ENCODE measurements at places on chromosomes 6 and 20. TPM values are rescaled to one million over a fixed set of nuclear protein-coding genes. Genes with fewer than 3 reads are reported as not detected.

LBP gene
- not detected for total RNA-seq

GRCh38 chr6:83770910-83771309 is 62.0 kb upstream of the SNAP91 start:
- ATAC-seq = no peak

SYCP2 gene
- 1.7 TPM for total RNA-seq

DNA sequence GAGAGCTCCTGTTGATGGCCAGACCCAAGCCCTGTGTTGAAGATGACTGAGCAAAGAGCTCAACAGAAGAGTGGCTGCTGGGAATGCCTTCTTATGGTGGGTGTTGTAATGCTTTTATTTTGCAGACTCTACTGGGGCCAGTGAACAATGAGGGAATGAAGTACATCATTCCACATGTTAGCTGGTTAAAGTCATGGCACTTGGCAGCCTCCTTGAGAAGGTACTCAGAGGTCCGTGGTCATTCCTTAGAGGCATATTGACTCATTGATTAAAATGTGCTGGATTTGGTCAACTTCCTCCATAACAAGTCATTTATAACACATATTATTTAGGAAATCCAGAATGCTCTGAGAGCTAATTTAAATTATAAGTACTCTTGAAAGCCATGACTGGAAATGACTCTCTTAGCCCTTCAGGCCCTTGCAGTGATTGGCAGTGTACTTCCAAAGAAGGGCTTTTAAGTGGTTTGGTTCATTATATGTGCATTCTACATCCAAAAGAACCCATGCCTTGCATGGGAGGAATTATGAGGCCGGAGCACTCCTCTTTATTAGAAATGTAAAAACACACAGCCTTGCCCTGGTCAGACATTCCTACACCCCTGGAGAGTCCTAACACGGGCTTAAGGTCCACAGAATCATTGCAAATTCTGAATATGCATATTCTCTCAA is 976.9 kb downstream of the KIF16B start:
- peak; percentile 96 for ATAC-seq

DNA sequence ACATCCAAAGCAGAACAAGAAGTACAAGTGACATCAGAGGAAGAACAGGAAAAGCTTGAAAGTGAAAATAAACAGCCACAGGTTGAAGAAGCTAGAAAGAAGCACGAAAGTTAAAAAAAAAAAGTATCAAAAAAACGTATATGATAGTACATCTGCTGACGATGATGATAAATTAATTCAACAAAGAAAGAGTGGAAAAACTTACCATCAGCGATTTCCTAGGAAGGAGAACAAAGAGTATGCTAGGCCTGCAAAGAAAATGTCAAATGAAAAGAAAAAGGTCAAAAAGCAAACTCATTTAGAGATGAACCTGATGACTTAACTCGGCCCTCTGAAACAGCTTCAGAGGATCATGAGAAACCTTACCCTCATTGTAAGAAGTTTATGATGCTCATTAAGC is 3.7 kb downstream of the SAYSD1 start:
- ATAC-seq = no peak

DNA sequence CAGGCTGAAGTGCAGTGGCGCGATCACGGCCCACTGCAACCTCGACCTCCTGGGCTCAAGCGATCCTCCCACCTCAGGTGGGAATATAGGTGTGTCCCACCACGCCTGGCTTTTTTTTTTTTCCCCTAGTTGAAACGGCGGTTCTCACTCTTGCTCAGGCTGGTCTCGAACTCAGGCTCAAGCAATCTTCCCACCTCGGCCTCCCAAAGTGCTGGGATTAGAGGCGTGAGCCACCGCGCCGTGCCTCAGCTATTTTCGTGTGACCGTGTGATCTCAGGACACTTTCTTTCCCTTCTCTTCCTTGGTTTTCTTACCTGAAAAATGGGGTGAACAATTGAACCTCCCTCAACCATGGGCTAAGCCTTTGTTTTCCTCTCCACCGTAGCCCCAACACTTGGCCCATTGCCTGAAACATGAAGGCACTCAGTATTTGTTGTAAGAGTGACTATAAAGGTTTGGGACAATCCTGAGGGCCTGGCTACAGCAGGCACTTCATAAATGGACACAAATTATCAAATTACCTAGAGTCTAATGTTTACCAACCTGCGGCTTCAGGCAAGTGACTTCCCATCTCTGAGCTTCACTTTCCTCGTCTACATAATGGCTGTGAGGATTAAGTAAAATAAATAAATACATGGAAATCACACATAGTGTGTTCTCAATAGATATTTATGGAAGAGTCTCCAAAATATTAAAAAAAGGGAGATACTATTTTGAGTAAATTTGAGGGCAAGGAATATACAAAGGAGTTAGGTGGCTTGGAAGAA is 31.4 kb upstream of the ID1 start:
- no peak for ATAC-seq

GJA1 gene
- total RNA-seq = 51.1 TPM

GRCh38 chr6:147874322-147874721 is 365.8 kb downstream of the SAMD5 start:
- ATAC-seq = no peak

POM121L2 gene
- 0.13 TPM for total RNA-seq

- ATAC-seq = peak; percentile 12
These were observed 19.8 kb downstream of the ABCF1 start for GRCh38 chr6:30591008-30591407.

DNA sequence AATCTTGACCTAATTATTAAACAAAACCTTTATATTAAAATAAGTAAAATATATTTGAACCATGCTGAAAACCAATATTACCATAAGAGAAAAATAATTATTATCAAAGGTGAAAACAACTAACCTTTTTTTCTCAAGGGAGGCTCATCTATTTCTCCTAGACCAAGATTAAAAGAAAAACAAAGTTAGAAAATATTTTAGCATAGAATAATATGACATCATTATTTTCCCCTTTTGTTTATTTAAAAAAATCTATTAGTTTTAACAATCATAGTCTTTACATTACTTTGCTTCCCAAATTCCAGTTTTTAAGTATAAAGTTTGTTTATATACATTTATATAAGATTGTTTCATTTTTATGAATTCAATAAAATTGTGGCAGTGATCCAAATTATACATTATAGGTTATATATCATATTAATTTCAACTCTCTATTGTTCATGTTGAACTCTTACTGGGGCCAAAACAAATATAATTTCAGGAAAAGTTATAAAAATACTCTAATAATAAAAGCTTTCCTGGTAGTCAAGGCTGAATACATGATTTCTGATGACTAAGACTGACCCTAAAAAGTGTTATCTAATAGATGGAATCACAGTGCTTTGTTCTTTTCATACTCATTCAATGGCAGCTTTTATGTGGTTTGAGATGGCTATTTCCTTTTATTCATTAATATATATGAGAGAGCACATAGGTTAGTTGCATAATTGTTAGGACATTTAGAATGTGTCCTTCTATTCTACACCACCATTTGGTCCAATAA is 89.4 kb downstream of the TRDN start:
- no peak for ATAC-seq

GRCh38 chr20:3270051-3270450 is 31.1 kb upstream of the SLC4A11 start:
- ATAC-seq = no peak

GRCh38 chr6:72406517-72406916 is 215.3 kb upstream of the KCNQ5 start:
- ATAC-seq = peak; percentile 67

GRCh38 chr6:14277405-14277930 is 159.9 kb downstream of the CD83 start:
- no peak for ATAC-seq

DNA sequence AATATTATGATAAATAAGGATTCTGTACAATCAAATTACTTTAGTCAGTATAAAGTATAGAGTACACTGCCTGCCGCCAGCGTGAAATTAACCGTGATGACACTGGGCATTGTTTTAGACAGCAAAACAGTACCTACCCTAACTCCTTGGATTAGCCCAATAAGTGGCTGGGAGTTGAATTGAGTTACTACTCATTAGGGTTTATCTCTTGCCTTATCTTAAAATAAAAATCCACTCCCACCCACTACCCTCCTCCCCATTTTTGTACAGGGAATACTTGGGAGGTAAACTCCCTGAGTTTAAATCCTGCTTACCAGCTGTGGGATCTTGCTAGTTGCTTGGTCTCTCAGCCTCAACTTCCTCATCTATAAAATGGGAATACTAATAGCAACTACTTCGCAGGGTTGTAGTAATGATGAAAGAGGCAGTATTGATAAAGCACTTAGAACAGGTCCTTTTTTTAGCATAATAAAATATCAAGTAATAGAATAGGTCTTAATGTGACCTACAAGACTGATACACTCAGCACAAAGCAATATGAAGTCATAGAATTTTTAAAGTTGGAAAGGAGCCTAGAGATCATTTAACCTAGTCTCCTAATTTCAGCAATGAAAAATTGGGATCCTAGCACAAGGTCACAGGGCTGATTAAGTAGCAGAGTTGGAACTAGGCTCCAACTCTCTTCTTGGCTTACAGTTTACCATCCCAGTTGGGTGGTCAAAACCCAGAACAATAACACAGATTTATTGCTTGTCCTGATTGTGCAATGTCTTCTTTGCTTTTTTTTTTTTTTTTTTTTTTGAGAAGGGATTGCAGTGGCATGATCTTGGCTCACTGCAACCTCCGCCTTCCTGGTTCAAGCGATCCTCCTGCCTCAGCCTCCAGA is 23.8 kb downstream of the PHACTR2 start:
- ATAC-seq = no peak

GRCh38 chr20:56755201-56755600 is 126.1 kb downstream of the TFAP2C start:
- ATAC-seq = no peak

ZC2HC1B gene
- not detected for total RNA-seq

GRCh38 chr6:5638666-5639065 is 368.1 kb downstream of the NRN1 start:
- no peak for ATAC-seq

BPIFA1 gene
- not detected for total RNA-seq

RIPOR3 gene
- total RNA-seq = 1.1 TPM

Measured in motor neuron (in vitro differentiated cells).